ENCODE measurements at places on chromosomes 3 and 15.

GRCh38 chr3:43334976-43335375 is 48.6 kb downstream of the SNRK start:
- no peak for DNase-seq

DNA sequence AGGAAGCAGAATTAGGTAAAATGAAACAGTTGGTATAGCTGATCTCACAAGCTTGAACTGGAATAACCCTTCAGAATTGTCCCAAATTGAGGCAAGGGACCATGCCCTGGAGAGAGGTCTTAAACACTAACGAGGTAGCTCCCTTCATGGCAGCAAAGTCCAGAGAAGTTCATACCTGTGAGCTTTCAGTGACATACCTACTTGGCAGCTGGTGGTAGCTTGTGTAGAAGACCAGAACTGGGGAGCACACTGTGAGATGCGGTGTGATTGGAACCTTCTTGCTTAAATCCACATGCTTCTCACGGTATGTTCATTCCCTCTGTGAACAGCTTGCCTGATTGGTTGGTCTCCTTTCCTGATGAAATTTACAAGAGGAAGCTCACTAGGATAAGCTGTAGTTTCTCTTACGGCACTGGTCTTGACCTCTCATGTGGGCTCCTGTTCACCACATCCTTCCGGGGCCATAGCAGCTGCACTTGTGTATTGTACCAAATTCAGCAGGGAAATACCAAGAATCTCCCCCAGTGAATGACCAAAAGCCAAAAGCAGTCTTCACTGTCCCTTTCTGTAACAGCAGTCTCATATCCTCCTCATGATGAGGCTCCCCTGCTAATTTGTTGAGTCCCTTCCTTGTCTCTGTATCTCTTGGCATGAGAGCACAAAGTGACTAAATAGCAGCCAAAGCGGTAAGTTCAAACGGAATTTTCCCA is 483.7 kb upstream of the FRG2C start:
- DNase-seq: peak; percentile 10

GRCh38 chr3:50299929-50300680 is 900 bp upstream of the HYAL3 start:
- DNase-seq: peak; percentile 71

GRCh38 chr3:21744793-21745192 is 6.2 kb downstream of the ZNF385D start:
- DNase-seq: no peak

GRCh38 chr3:179432451-179432850 is 18.8 kb downstream of the GNB4 start:
- DNase-seq: no peak

All from SK-MEL-5 (cell line).